ENCODE measurements at places on chromosomes 4 and X.

DNA sequence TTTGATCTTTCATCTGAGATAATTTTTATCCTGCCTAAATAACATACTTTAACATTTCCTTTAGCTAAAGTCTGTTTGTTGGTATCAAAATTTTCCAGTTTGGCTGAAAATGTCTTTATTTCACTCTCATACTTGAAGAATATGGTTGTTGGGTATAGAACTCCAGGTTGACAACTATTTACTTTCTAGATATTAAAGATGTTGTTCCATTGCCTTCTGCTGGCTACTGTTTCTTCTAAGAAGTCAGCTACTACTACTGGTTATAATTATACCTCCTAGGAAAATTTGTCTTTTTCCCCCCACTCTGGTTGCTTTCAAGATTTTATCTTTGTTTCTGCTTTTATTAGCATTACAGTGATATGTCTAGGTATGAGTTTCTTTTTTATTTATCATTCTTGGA lies 75.7 kb downstream of the SH3RF1 start:
- no peak for DNase-seq

GRCh38 chrX:14832586-14832985 lies 40.3 kb downstream of the FANCB start:
- no peak for DNase-seq

DNA sequence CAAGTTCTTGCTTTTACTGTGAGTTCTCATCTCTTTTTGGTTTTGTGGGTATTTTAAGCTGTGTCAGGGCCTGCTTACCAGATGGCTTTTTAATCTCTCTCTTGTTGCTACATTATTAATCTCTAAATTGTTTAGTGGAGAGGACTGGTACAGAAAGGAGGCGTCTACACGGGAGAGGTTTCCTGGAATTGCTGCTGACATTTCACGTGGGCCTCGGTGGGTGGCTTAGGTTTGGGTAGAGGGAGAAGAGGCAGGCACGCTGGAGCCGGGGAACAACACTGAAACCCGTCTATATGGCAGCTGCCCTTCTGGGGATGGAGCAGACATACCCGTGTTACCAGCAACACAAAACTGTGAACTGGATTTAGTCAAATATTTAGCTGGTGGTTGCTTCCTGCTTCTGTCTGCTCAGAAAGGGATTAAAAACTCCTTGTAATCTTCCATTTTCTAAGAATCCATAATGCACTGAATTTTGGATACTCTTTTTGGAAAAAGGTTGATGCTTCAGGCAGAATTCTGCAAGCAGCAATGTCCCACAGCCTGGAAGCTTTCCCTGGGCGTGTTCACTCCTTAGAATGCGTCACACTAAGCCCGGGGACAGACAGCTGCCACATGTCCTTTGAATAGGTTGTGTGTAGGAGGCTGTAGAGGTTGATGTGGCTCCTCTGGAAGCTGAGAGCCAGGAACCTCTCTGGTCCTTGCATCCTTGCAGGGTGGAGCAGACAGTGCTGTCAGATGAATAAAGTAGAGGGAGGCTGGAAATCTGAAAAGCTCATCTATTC lies 199.8 kb upstream of the GATB start:
- no peak for DNase-seq

DNA sequence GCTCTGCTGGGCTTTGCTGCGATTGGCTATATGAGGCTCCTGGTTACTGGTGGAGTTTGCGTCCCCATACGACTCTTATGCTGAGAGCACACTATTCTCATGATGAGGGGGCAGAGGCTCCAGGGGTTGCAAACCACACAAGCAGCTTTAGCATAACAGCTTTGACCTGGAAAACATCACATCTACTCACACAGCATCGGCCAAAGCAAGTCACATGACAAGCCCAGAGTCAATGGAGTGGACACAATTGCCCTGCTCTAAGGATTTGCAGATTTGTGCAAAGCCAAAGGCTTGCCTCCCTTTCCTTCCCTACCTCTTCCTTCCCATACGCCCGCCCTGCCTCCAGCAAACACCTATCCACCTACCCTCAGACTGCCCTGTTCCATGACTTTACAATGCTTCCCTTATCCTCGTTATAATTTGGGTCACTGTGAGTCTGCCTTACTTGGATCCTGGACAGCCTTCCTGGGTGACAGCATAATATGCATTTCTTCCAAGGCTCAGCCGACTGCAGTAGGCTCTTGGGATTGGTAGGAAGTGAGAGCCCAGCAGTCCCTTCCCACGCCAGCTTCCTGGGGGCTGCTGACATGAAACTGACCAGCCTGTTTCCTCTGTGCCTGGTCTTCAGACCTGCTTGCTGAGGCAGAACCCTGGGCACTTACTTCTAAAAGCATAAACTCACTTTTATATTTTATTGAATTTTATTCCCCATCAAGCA lies 208.2 kb upstream of the PSAPL1 start:
- DNase-seq: no peak

- no peak for DNase-seq
Measured at GRCh38 chrX:78455901-78456300, 128.5 kb upstream of the CYSLTR1 start.

DNA sequence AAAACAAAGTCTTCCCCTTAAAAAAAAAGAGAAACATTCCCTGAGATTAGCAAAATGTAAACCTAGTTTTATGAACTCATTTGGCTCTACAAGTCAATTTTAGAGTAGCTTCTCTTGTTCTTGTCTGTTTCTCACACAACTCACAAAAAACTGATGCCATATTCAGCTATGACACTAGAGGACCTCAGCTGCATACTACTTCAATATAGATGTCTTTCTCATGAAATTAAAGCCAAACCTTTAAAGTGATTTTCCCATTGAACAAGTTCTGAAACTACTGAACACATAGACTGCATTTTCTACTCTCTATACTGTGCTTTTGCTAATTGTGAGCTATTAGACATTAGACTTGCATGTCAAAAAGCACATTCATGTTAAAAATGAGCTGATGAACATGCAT lies 49.8 kb downstream of the TBCK start:
- DNase-seq: no peak

GRCh38 chr4:986879-987623 lies at the start of gene IDUA:
IDUA (plus strand) TSS chr4:987044; CDS start chr4:987085, 41 bp downstream.
- peak; percentile 80 for DNase-seq

DNA sequence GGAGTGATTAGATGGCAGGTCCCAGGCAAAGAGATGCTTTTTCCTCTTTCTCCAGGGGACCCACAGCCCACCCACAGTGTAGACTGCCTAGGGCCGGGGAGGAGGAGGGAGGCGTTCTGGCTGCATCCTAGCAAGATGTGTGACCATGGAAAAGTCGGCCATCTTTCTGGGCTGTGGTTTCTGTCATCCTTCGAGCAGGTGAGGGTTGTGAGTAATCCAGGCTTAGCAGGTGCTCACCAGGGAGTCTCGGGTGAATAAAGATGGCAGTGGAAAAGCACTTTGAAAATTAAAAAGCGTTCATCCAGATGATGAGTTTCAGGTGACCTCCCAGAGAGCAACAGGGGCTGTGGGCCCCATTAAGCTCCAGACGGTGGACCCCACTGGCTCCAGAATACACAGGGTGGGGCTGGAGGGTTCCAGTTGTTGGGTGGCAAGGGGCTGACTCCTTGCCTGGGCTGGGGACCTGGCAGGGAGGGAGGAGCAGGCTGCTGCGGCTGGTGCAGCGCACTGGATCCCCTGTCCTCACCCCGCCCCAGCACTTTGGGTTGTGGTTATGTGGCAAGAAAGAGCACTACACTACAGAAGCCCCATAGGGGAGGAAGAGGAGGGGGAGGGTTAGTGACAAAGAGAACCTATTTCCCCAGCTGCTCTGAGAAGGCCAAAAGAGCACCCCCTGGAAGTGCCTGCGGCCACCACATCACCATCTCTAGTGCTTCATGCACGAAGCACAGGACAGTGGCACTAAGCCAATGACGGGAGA lies 23.7 kb downstream of the ELF4 start:
- DNase-seq: peak; percentile 30

GRCh38 chr4:16225167-16225862 lies 956 bp downstream of the TAPT1 start:
- no peak for DNase-seq

DNA sequence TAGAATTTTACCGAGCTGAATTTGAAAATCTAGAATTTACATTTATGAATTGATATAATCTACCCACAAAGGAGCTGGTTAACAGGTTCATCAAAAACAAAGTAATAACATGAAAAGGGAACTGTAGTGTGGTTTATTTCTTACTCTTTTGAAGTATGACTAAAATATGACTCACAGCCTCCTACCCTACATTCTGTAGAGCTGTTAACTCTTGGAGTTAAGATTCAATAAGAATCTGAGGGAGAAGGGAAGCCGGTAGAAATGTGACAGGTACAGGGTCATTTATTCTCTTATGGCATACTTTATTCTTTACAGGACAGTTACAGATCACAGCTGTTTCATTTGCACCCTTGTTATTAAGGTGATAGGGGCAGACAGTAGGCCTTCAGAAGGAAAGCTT lies 132.2 kb upstream of the FAM47B start:
- DNase-seq: no peak

DNA sequence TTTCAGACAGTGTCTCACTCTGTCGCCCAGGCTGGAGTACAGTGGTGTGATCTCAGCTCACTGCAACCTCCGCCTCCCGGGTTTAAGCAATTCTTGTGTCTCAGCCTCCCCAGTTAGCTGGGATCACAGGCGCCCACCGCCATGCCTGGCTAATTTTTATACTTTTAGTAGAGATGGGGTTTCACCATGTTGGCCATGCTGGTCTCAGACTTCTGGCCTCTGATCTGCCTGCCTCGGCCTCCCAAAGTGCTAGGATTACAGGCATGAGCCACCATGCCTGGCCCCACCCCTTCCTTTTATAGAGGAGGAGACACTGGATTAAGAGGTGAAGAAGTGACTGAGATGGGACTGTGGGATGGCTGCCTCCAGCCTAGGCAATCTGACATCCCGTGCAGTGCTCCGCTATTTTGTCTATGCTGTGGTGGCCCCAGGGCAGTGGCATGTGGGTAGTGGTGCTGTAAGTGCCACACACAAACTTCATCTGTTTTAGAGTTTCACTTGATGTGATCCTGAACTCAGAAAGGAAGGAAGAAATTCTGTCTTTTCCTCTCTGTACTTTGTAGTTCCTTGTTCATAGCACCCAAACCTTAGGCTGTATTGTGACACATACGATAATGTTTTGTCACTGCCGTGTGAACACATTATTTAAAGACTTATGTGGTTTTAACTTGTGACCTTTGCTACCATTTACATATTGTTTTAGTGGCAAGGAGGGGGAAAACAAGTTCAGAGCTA lies 48.9 kb downstream of the FNIP2 start:
- no peak for DNase-seq

- no peak for DNase-seq
Measured at GRCh38 chr4:26126143-26126718, 194.6 kb upstream of the RBPJ start.

DNA sequence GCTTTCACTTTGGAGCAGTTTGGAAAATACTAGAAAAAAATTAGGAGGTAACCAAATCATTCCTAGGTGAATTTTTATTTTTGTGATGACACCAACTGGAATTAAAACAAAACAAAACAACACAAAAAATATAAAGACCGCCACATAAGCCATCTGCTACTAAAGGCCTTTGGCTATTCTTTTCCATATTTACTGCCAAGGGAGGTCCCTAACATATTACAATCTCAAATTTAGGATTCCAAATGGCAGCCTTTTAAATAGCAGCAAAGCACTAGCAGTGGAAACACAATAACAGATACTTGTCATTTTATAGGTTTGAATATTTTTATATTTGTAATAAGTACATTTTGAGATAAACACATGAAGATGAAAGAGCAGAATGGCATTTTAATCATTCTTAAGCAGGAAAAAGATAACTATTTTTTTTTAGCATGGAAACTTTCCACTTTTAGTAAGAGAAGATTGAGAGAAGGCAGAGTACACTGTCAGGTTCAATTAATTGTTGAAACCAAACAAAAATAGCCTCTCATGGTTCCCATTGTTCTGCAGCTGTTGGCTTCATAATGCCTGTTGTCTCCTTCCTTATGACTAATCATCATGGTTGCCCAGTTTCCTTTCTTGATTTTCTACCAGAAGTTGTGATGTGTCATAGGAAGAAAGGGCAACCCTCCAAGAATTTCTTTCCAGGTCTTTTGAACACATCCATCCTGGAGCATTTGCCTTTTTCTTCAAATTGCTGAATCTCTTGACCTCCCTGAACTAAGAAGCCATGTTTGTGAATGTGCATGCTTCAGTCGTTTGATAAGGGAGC lies 219.0 kb upstream of the EMCN start:
- no peak for DNase-seq

- DNase-seq: no peak
Measured at GRCh38 chr4:124212815-124213630, 499.5 kb downstream of the ANKRD50 start.

DNA sequence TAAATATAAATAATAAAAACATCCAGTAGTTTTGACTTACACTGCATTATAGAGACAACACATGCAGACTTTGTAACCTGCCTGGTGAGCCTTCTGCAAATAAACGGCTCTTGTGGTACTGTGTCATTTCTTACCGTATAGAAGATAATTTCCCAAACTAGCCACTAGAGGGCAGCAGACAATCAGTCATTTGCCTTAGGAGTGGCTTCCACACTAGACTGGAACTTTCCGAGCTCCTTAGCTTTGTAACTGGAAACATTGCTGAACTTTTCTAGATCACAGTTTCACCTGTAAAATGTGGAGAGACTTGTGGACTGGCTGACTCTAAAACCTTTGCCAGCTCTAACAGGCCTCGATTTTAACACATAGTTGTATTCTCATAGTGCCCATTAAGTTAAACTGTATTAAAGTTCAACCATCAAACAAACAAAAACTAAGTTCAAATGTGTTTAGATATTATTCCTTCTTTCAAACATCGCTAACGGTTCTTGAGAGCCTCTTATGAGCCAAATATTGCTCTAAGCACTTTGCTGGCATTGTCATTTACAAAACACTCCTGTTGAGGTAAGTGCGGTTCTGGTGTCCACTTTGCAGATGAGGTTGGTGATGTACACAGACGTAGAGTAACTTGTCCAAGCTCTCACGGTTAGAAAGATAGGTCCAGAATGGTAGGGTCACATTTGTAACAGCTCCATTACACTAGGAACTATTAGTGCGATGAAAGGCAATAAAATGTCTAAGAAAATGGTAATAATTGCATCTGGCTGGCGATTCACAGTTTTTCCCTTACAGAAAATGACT lies 345.5 kb downstream of the ANK2 start:
- peak; percentile 13 for DNase-seq

DNA sequence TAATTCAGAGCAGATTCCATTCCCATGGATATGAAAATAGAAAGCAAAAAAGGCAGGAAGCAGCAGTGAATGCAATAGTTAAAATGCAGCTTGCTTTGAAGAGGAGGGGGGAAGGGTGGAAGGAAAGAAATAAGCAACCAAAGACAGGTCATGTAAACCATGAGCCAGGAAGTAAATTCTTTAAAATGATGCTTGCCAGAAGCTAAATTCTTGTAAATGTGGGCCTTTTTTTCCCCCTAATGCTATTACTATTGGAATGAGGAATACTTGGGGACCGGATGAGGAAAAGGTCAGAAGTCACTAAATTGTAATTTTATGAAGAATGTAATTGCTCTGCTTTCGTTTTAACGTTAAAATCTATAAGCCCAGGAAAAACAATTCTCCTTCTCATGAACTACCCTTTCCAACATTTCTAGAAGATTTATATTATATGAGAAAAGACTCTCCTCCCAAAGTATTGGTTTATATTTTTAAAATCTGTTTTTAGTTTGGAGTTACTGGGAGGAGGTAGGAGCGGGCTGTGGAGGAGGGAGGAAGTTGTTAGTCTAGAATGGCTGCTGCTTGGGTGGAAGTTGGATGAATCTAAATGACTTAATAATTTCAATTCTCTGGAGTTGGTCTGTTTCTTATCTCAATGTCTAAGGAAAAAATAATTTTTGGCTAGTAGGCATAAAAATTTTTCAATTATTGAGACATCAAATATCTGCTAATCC lies 77.6 kb upstream of the PCDH18 start:
- DNase-seq: no peak

- no peak for DNase-seq
Measured at GRCh38 chr4:89488736-89489135, 181.1 kb upstream of the GPRIN3 start.
